Activated T-helper 9 cell treated with anti-CD3 and anti-CD28 coated beads, Interleukin-2, amount 50 U/mL, for 16 hours (primary cell): ENCODE measurements at places on chromosomes 1 and 21.

GRCh38 chr1:52702886-52703787 is 5.0 kb upstream of the COA7 start:
- peak; percentile 72 for DNase-seq

GRCh38 chr1:18882486-18882885 is 19.9 kb downstream of the ALDH4A1 start:
- DNase-seq: no peak

DNA sequence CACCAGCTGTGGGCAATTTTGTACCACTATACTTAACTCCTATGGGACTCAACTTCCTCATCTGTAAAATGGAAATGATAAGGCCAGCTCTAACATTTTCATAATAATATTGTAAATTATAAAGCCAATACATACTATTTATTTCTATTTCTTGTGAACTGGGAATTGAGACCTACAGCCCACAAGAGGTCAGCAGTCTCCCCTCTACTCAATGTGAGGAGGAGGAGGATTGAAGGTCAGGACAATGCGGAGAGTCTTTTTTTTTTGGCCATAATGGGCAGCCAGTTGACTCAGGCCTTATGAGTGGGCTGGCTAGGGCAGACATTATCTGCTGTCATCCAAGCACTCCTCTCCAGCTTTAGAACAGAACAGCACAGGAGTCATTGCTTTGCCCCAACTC is 90.5 kb downstream of the NUF2 start:
- DNase-seq: no peak

GRCh38 chr1:163747855-163748254 is 426.1 kb downstream of the NUF2 start:
- no peak for DNase-seq
